ENCODE measurements at places on chromosomes 16 and 17. TPM values are rescaled to one million over a fixed set of nuclear protein-coding genes. Genes with fewer than 3 reads are reported as not detected.

The ODF4 gene
- not detected for total RNA-seq

- no peak for DNase-seq
Measured at GRCh38 chr16:4351880-4352279, 759 bp upstream of the PAM16 start.

DNA sequence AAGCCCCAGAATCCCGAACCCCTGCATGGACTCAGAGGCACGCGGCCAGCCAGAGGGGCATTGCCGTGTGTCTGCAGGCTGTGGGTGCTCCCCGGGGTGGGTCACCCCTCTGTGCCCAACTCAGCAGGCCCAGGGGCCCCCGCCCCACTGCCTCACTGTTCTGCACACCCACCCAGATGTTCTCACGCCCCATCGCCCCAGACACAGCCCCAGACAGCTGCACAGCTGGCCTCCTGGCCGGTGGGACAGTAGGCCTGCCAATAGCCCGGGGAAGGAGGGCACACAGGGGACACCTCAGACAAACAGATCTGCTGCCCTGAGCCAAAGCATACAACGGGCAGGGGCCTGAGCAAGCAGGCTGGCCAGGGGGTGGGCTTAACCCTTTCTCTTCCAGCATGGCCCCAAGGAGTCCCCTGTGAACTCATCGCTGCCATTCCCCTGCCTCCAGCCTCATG, 27.6 kb upstream of the NXPH3 start:
- no peak for DNase-seq

DNA sequence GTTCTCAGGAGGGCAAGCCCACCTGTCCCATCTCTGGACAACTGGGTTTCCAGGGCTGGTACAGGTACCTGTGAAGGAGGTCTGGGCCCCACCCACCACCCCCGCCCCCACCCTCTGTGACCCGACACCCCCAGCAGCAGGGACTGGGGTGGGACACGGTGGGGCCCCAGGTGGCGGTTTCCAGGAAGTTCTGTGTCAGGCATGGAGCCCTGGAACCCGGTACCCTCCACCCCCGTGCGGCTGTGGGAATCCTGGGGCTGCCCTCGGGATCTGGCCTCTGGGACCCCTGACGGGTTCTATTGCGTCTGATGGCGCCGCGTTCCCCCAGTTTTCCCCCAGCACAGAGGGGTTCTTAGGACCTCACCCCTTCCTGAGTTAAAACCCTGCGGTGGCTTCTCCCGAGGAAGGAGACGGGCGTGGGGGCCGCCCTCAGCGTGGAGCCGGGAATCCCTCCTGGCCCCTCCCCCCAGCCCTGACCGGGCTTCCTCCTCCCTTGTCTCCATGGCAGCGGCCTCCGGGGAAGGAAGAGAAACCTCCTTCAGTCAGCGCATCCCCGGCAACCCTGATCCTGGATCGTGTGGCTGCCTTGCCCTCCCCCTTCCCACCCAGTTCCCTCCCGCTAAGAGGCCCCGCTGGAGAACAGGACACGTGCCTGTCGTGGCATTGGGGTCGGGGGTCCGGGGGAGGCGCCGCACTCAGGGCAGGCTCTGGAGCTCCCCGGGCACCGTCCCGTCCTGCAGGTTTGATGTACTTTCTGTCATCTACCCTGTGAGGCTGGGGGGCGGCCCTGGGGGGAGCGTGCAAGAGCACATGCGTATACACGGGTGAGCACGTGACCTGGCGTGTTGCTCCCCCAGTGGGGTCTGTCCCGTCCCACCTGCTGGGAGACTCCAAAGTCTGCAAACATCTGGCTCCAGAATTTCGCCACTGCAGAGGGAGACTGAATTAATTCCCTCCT, 30.3 kb downstream of the CACNA1H start:
- no peak for DNase-seq

Measured in skin of body (tissue), 3 donors.